Prostate gland (tissue), 2 donors: ENCODE measurements at places on chromosomes 7 and 10. TPM values are rescaled to one million over a fixed set of nuclear protein-coding genes. Genes with fewer than 3 reads are reported as not detected.

Gene PSPH
- 47.1 TPM for total RNA-seq

DNA sequence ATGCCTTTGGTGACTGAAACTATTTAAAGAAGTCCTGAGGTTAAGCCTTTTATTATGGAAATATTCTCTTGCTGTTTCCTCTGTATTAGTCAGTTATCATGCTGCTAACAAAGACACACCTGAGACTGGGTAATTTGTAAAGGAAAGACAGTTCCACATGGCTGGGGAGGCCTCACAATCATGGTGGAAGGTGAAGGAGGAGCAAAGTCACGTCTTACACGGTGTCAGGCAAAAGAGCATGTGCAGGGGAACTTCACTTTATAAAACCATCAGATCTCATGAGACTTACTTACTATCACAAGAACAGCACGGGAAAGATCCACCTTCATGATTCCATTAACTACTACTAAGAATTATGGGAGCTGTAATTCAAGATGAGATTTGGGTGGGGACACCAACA is 121.2 kb upstream of the GPR26 start:
- no peak for DNase-seq

DNA sequence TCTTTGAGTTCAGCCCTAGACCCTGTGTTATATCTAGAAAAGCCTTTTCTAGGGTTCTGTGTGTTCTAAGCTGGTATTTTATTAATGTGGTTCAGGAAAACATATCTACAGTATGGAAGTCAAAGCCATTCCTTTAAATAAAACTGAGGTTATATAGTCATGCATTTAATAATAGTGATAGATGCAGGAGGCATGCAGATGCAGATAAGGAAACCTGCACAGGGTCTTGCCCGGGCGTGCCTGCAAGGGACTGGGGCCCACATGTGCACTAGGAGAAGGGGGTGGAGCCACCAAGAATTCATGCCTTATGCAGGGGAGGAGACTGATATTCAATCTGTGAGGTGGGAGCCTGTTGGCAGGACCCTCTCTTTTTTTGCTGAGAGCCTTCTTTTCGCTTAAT is 171.5 kb downstream of the PRPF18 start:
- peak; percentile 28 for DNase-seq

DNA sequence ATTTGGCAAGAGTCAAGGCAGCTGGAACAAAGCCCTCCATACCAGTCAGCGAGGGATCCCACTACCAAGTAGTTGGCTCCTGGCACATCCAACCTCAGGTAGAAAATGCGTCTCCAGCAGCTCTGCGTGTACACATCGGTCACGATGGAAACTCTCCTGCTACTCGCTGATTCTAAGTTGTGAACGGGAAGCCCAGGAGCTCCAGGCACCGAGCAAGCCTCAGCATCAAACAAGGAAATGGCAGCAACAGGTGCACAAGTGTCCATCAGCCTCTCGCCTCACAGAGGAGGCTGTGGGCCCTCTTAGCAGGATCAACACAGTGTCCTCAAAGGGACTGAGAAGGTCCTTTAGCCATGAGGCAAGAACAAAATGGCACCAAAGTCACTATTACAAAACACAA is 127.0 kb downstream of the TCERG1L start:
- no peak for DNase-seq

GRCh38 chr10:88152728-88153133 is 289.3 kb downstream of the PTEN start:
- peak; percentile 29 for DNase-seq

DNA sequence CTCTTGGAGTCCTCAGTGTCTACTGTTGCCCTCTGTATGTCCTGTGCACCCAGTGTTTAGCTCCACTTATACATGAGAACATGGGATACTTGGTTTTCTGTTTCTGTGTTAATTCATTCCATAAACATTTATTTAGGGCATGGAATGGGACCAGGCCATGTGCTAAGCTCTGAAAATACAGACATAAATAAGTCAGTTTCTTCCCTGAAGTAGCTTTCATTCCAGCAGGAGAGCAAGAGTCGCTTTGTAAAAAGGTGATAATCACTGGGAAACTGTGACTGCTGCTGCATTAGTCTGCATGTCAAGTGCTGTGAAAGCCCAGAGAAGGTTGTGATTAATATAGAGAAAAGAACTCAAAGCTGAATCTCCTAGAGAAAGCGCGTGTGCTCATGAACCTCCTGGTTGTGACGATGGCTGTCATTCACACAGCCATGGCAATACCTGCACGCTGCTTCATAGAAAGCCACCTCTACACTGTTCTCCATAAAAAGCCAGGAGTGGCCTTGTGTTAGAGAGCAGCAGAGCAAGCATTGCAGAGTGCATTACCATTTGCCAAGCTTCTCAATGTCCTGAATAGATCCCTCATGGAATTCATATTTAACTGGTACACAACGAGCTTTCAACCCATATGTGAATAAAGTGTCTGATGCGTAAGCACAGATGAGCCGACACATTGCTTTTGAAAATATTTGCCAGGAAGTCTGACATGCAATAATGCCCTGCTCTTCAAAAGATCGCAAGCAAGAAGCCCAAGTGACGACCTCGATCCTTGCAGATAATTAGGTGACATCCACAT is 30.6 kb upstream of the PITRM1 start:
- DNase-seq: no peak

DNA sequence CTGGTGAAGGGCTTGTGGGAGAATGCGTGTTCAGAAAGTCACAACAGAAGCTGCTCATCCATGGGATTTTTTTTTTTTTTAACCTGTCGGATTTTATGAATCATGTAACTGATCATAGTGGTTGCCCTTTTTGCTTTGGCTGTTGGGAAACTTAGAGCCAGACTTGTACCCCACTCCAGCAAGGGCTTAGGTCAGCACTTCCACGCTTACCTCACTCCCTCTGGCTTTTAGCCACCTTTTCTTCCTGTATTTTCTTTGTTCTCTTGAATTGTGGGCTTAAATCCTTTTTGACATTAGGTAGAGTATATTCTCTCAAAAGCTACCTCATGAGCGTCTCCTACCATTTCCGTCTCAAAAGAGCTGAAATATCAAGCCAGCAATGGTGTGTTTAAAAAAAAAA is 113.6 kb upstream of the BTBD16 start:
- DNase-seq: no peak

- DNase-seq: no peak
Measured at GRCh38 chr7:79334841-79335240, 118.6 kb downstream of the MAGI2 start.

GRCh38 chr7:137454246-137454724 is 110.8 kb upstream of the PTN start:
- no peak for DNase-seq

Gene GATA3
- 19.9 TPM for total RNA-seq

Gene CACNB2
- total RNA-seq: 17.4 TPM

DNA sequence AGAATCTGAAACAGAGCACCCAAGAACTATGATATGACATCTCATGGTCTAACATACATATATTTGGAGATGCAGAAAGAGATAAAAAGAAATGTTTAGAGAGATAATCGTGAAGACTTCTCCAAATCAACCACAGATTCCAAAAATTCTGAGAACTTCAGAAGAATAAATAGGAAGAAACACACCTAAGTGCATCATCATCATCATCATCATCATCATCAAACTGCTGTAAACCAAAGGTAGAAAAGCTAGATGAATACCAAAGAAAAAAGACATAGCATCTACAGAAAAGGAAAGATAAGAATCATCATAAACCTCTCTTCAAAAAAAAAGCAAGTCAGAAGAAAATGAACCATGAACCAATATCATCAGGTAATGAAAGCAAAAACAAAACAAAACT is 124.2 kb downstream of the PPP1R3A start:
- no peak for DNase-seq

DNA sequence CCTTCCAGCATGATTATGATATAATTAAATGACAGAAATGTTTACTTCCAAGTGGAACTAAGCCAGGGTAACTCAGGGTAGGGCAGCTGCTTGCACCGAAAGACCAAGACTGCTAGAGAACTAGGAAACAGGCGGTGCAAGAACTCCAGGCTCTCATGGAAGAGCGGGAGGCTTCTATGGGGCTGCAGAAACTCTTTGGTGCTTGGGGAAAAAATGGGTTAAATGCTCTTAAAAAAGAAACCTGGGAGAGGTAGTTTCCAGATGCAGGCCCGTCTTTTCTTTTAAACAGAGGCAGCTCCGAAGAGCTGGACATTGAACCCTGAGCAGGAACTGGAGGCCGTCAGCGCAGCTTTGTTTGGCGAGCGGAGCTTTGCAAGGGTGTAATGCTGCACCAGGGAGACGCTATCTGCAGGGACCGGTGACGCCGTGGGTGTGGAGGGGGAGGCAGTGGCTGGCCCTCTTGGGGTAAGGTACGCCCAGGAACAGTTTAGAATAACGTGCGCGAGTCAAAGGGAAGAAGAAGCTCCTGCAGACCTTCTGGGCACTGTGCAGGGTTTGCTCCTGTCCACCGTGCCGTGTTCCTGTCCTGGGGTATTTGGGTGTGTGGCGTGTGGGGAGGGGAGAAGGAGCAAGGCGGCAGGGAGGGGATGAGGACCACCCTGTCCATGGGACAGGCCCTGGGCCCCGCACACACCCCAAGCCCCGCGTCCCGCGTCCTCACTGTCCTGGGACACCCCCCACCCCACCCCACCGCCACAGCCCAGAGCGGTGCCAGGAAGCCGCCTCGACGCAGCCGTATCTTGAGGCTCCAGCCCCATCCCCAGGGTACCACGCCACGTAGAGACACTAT is 59.0 kb downstream of the EGFR start:
- DNase-seq: no peak

- DNase-seq: no peak
Measured at GRCh38 chr10:14665865-14666857, 108.5 kb downstream of the FAM107B start.

GRCh38 chr10:14200698-14201544 is 129.8 kb downstream of the FRMD4A start:
- no peak for DNase-seq

GRCh38 chr7:88217675-88218428 is 2.0 kb downstream of the SRI start:
- no peak for DNase-seq

Gene EBLN1
- total RNA-seq: not detected

DNA sequence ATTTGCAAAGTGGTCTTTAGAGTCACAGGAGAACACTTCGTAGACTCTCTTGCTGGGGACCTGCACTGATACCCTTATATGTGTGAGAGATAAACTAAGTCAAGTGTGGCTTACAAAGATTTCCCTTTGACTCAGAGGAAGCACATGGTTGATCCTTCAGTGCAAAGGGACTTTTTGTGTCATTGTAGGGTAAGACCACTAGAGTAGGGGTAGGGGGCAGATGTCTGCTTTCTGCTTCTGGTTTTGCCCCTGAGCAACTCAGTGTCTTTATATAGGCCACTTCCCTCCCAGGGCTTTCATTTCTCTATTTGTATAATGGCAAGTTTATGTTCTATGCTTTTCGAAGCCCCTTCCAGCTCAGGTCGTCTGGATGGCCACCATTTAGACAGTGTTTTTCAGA is 281.7 kb downstream of the SORCS3 start:
- no peak for DNase-seq

DNA sequence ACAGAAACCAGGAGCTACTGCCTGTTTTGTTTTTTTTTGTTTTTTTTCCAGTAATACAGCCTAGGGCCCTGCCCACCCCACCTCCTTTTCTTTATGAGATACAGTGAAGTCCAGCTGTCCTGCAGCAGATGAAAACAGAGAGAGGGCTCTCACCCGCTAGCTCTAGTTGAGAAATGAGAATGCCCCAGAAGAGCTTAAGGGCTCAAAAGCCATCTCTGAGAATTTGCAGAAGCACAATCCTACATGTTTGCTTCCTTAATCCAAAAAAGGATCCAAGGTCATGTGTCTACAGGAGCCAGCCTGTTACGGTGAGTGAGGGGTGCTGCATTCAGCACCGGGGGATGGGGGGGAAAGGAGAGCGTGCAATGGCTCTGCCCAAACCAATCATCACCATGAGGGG is 122.7 kb downstream of the KCNMA1 start:
- DNase-seq: no peak

DNA sequence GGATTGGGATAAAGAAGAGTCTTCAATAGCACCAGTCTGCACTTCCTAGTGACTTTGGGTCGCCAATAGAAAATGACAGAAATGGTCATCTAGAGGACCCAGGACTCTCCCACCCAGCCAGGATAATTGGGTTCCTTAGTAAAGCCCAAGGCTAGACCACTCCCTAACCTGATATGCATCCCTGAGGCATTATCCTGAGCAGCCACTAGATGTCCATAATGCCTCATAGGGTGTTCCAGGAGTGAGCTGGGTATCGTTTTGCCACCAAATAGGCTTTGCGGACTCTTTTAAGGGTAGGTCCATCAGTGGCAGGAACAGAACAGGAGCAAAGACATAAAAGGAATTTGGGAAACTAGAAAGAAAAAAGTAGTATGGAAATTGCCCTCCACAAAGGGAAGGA is 4.5 kb upstream of the LRRC4 start:
- DNase-seq: no peak

- DNase-seq: no peak
Measured at GRCh38 chr10:17851611-17852010, 42.5 kb downstream of the MRC1 start.

Gene ANXA8L1
- total RNA-seq: 12.3 TPM

Gene CUBN
- total RNA-seq: 1.3 TPM

- no peak for DNase-seq
Measured at GRCh38 chr10:5921746-5922145, 31.7 kb downstream of the FBH1 start.

DNA sequence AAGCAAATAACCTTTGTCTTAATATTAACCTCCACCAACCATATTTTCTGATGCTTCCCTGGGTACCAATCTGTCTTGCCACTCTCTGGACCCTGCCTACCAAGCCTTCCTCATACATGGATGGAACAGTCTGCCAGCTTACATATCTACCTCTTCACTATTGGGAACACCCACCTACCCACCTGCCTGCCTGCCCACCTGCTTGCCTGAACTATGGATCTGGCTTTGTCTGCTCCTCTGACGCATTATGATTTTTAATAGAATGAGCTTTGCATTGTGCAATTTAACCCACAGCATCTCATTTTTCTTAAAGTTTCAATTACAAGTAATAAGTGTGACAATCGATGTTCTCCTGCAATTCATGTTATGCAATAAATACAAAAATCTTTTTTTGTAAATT is 137.9 kb upstream of the LSM8 start:
- DNase-seq: no peak

- no peak for DNase-seq
Measured at GRCh38 chr7:153413540-153414287, 638.5 kb upstream of the DPP6 start.

Gene GRM3
- not detected for total RNA-seq

GRCh38 chr7:2546776-2547586 is 8.3 kb downstream of the BRAT1 start:
- no peak for DNase-seq

DNA sequence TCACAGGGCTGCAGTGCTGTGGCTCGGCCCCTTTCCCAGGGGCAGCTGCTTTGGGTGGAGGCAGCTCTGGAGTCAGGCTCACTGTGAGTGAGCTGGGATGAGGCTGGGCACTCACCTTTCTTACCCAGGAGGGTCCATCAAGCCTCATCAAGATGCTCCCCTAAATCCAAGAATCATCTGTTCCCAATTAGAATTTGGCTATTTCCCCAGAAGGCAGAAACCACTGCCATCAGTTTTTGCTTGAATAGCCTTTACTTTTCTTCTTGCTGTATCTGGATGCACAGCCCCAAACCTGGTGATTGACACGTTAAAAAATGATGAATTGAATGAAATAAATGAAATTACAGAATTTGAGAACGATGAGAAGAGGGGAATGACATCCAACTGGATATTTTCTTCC is 74.3 kb upstream of the LYZL1 start:
- no peak for DNase-seq

Gene ORAI2
- 24.8 TPM for total RNA-seq
